Stimulated activated CD4-positive, alpha-beta T cell treated with anti-CD3 and anti-CD28 coated beads, TNF-alpha, amount 100 ng/mL, for 4 hours (primary cell): ENCODE measurements at places on chromosomes 2 and 18.

DNA sequence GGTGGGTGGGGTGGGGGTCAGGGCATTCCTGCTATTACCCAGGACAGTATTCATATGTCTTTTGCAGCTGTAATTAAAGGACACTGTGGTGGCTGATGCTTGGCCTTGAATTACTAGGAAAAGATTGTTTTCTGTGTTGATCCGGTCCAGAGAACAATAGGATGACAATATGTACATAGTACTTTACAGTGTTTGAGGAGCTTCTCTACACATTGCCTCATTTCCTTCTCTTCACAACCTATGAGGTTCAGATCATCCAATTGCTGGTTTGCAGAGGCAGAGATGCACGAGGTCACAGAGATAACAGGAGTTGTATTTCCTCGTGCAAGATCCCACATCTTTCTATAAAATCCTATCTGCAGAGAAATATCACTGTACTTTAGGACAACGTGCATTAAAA is 119.5 kb downstream of the LIPG start:
- no peak for DNase-seq

DNA sequence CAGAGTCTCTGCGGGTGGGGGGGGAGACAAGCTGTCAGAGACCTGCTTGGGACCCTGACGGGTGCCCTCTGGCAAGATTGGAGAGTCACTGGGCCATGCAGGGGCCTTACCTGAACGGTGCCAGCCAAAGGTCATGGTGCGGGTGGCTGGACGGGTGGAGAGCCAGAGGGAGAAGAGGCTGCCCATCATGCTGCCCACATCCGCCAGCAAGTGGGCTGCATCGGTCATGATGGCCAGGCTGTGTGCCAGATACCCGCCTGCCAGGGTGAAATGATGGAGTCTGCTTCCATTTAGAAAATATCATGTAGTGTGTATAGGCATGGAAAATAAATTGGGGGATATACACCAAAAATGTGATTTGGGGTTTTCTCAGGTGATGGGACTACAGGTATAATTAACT is 4.8 kb downstream of the SLC30A3 start:
- no peak for DNase-seq

GRCh38 chr2:152042636-152043615 is 55.9 kb downstream of the CACNB4 start:
- DNase-seq, result no peak

DNA sequence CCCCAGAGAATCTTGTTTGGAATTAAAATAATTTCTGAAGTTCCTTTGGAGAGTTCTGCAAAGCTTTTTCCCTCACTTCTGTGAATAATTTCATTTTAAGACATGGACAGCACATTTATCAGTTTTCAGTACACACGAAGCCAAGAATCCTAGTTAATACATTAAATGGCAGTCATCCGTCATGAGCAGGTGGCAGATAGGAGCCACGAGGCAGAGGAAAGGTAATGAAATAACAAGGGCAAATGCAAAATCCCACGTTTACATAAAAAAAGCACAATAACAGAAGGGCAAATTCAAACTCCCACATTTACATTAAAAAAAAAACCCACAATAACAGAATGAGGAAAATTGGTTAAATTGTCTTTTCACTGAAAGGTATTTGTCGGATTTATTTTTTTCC is 25.9 kb upstream of the SNTG2 start:
- no peak for DNase-seq

GRCh38 chr18:3675994-3676393 is 226.0 kb downstream of the TGIF1 start:
- no peak for DNase-seq

GRCh38 chr2:119856469-119856901 is 96.8 kb downstream of the PTPN4 start:
- DNase-seq, result no peak

GRCh38 chr2:46802665-46803546 is 112.7 kb downstream of the MCFD2 start:
- DNase-seq, result no peak

GRCh38 chr2:6872394-6872793 is 5.2 kb upstream of the RSAD2 start:
- no peak for DNase-seq

DNA sequence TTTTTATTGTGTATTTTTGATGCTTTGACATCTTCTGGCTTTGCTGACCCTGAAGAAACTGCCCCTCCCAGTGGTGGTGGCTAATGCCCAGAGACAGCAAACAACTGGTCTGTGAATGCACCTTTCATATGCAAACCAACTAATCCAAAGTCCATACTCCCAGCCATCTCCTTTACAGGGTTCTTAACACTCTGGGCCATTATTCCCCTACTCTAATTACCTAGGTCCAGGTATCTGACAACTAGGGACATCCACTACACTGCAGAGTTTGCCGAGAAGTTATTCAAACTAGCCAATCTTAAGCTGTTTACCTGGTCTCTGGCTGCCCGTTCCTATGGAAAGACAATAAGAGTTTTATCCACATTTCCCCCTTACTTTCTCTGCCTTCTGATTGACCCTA is 73.6 kb downstream of the FSHR start:
- DNase-seq, result no peak

DNA sequence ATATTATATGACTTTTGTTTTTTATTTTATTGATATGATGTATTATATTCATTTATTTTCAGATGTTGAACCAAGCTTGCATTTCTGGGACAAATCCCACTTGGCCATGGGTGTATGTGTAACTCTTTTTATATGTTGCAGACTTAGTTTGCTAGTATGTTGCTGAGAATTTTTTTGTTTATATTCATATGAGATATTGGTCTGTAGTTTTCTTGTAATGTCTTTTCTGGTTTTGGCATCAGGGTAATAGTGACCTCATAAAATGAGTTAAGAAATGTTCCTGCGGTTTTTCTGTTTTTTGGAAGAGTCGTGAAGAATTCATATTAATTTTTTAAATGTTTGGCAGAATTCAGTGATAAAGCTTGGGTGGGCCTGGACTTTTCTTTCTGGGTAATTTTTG is 88.7 kb downstream of the ASB1 start:
- DNase-seq, result no peak

- DNase-seq, result no peak
These were observed 137.9 kb downstream of the RDH14 start for GRCh38 chr2:18422432-18423165.

DNA sequence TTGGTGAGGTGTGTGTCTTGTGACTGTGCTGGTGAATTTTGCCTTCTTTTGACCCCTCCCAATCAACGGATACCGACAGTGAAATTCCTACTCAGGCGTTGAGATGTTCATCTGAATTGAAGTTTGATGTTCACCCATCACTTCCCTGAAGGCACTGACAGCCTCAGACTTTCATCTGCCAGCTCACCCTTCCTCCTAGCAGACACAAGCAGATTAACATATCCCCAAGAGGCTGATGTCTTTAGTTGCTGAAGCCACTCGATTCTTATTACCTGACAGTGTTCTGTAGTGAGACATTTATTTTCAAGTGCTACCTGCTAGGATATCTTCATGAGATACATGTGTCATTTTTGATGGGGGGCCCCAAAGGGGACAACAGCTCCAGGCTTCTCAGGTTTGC is 1330.1 kb upstream of the PIK3C3 start:
- DNase-seq, result no peak

DNA sequence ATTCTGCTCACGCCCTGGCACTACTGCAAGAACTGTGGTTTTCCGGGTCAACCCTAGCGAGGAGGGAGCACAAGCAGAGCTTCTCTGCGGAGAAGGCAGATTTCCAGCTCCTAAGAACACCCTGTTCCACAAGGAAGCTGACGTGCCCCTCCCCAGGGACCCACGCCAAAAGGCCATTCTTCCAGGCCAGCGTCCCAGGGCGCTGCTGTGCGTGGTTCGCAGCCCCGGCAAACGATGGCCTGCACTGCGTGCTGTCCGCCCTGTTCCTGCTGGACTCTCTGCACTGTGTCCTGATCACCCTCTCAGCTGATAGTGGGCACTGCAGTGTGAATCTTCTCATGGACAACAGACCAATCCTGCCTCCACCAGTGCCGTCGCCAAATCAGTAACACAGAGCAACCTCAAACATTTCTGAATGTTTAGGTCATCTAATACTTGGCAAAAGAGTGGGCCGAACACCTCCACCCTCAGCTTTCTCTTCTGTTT is 49.1 kb downstream of the ADI1 start:
- DNase-seq, result no peak

- DNase-seq, result no peak
These were observed 109.2 kb downstream of the TMEM18 start for GRCh38 chr2:567865-568638.

GRCh38 chr2:112149866-112150435 is 11.8 kb downstream of the FBLN7 start:
- DNase-seq, result no peak

DNA sequence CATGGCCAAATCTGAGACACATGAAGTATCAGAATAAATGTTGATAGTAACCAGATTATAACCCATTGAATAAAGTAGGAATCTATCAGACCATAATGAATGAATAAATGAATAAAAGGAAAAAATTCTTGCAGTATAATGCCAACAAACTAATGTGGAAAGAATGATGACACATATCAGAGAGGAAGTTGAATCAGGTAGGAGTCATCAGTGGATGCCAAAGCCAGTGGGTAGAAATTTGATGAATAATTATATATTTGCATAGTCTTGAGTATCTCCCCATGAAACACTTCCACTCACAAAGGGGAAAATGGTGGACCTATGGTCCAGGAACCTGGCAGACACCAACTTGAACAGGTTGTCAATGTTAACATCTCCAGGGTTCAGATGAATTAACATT is 68.6 kb downstream of the GALNT3 start:
- no peak for DNase-seq

DNA sequence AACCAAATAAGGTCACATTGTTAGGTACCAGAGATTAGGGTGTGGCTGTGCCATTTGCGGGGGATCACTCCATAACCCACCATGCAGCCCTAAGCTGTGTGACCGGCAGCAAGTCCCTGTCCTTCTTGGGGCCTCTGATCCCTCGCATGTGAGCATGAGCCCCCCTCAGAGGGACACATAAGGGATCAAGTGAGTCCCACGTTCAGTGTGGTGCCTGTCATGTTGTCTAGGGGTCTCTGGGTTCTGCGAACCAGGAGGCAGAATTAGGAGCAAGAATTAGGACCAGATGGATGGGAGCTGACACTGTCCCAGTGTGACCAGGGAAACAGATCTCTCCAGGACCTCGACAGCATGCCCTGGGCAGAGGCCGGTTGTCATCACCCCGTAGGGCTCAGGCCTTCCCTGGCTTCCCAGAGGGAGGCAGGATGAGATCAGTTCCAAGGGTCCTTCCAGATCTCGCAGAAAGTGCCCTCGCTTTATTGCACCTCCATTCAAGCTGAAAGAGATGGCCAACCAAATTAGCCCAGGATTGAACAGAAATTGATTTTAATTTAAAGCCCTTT is 113.2 kb upstream of the OTOS start:
- DNase-seq, result no peak

DNA sequence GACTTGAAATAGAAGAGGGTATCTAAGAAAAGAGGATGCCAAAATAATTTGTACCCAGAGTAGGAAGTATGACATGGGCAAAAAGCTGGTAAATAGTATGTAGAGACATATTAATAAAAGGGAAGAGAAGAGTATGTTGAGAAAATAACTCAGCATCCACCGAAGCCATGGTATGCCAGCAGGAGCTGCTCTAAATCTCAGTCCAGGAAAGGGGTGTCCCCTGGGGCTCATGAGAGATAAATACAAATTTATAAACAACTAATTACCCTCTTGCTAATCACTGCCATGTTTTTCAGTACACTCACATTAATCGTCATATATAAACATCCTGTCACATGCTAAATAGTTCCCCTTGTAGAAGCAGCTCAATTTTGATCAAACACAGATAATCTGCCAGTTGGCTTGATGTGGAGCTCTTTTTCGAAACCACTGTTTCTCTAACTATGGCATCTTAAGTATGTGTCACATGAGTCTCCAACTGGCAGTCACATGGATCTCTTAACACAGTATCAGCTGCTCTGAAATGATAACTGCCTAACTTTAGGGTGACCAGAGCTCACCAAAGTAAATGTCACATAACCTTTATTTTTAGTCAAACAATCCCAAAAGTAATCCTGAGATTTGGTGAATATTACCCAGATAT is 31.9 kb downstream of the EXOC6B start:
- no peak for DNase-seq
